Putamen (tissue), 1 donor: ENCODE measurements at places on chromosomes 16 and 17.

DNA sequence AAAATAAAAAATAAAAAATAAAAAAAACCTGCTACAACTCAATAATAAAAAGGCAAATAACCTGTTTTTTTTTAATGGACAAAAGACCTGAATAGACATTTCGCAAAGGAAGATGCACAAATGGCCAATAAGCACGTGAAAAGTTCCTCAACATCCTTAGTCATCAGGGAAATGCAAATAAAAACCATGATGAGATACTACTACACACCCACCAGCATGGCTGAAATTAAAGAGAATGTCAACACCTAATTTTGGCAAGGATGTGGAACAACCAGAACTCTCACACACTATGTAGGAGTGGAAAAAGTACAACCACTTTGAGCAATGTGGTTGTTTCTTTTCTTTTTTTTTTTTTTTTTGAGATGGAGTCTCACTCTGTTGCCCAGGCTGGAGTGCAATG is 24.6 kb downstream of the COG7 start:
- no peak for DNase-seq

GRCh38 chr17:50274142-50274896 is at the start of gene TMEM92:
Gene TMEM92 (plus strand): TSS chr17:50274466. CDS start chr17:50274502, 36 bp downstream.
- no peak for DNase-seq

- no peak for DNase-seq
Measured at GRCh38 chr16:70754851-70755600, 45.9 kb downstream of the VAC14 start.

- no peak for DNase-seq
Measured at GRCh38 chr17:65183736-65184135, 46.6 kb downstream of the RGS9 start.

GRCh38 chr17:67442787-67443624 is 65.9 kb downstream of the PITPNC1 start:
- no peak for DNase-seq

DNA sequence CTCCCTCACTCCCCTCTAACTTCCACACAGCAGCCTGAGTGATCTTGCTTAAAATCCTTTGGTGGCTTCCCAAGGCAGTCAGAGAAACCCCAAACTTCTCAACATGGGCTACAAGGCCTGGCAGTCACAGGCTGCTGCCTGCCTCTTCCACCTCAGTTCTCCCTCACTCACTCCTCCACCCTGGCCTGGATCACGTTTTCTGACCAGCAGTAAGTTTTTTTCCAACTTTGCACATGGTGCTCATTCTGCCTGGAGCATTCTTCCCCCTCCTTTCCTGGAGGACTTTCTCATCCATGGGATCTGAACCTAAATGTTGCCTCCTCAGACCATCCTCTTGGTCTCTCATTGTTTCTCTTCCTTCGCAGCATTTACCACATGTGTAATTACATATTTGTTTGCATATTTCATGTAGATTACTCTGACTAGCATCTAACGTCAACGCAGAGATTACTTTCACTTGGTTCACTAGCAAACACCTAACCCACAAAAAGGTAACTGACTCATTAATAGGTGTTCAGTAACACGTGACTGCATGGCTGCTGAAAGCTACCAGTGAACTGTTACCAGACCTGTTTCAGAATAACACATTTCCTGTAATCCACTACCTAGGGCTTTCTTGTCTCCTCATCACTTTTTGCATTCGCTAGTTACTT is 17.1 kb downstream of the GNA13 start:
- no peak for DNase-seq

DNA sequence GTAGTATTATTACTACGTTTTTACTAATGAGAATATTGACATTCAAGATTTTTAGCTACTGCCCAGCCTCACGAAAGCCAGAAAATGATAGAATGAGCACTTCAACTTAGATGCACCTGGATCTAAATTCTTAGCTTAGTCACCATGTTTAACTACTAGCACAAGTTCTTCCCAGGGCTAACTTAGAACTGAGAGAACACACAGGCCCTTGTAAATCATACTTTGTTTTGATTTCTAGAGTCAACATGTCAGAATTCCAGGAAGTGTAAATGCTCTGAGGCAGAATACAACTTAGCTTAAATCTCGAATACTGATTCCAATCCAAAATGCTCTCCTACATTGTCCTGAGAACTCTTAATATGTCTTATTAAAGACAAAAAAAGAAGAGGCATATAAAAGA is 6.8 kb upstream of the ACSM1 start:
- no peak for DNase-seq

- DNase-seq, result no peak
Measured at GRCh38 chr16:74577882-74578366, 29.0 kb downstream of the GLG1 start.

DNA sequence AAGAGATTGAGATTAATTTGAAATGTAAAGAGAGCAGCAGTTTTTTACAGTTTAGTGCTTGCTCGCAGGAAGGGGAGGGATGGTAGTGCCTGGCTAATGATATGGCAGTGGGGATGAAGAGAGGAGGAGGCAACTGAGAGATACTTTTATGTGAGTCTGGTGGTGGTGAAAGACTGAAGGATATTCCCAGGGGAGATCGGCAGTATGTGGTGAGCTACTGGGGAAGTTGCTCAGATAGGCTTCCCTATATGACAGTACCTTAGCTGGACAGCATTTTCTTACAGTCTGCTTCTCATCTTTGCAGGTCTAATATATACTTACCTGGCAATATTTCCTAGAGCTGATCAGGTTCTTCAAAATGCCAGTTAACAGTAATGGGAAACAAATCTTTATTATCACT is 8.6 kb downstream of the CEP95 start:
- no peak for DNase-seq

DNA sequence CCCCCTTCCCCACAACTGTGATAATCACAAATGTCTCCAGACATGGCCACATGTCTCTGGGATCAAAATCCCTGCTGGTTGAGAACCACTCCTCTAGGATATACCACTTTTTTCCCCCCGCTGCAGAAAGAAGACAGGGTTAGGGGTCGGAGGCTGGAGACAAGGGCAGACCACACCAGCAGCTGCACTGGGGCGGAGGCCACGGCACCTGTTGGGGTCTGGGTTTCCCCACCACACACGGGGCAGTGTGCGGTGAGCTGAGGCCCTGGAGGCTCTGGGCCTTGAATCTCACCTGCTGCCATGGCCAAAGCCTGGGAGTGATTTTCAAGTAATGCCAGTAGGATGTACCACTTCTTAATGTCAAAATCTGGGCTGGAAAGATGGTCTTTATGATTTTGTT is 320.5 kb downstream of the SNX29 start:
- no peak for DNase-seq

DNA sequence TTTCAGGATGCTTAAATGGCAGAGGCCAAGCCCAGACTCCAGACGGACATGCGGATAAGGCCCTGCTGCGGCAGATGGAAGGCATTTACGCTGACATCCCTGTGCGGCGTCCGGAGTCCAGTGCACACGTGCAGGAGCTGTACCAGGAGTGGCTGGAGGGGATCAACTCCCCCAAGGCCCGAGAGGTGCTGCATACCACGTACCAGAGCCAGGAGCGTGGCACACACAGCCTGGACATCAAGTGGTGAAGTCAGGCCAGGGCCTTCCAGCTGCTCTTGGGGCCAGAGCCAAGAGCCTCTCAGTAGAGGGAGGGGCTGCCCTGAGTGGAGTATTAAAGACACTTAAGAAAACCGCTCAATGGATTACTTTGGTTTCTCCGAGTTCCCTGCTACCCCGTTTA is 29.4 kb downstream of the NARF start:
- DNase-seq, result no peak

DNA sequence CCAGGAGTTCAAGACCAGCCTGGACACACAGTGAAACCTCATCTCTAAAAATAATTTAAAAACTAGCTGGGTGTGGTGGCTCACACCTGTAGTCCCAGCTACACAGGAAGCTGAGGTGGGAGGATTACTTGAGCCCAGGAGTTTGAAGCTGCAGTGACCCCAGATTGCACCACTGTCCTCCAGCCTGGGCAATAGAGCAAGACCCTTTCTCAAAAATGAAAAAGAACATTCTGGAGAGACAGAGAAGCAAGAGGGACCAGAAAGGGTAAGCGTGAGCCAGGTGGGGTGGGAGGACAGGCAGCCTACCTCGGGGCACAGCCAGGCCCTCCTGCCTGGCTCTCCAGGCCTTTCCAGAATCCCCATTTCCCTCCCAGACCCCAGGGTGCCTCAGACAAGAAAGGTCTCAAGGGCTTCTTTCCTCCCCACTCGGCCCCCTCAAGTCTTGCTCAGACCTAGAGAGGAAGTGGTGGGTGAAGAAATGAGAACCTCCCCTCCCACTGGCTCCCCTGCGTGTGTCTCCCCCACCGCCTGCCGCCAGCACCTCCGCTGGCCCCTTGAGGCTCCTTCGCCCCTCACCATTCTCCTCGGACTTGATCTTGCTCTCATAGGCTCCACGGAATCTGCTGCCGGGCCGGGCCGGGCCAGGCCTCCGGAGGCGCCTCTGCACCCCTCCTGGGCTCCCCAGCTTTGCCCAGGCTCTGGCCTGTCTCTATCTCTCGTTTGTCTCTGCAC is 503 bp downstream of the C16orf54 start:
- no peak for DNase-seq

DNA sequence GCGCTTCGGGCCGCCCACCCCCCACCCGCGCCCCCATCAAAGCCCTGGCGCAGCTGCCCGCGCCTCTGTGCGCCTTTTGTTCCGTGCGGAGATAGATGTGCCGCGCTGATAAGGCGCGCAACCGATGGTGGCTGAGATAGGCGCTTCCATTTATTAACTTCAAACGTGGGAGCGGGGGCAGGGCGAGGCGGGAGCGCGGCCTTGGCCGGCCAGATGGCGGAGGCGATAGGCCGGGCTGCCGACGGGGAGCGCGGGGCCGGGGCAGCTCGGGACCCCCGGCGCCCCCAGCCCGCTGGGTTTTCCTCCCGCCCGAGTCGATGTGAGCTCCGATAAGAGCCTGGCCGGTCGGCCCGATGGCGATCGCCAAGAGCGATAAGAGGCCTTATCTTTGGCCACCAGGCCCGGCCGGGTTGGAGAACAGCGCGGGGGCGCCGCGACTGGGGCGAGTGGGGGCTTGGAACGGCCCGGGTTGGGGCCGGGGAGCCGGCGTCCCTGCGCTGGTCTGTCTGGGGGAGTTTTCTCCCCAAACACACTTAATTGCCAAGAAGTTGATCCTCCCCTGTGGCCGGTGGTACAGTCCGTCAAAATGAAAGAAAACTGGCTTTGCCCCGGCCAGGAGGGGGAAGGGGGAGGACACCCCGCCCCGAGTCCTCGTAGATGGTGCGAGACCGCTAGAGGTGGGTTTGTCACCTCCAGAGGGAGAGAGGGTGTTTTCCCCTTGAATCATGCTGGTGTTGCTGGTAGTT is 2.7 kb downstream of the ZFPM1 start:
- no peak for DNase-seq

DNA sequence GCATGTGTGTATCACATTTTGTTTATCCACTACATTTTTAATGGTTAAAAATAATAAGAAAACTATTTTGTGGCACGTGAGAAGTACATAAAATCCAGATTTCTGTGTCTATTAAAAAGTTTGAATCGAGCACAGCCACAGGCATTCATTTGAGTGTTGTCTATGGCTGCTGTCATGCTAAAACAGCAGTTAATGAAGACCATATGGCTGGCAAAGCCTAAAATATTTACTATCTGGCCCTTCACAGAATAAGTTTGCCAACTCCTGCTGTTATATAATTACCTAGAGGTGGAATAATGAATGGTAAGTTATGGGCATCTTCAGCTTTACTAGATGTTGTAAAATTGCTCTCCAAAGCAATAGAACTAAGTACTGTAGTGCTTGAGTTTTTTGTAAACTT is 30.5 kb downstream of the TMEM98 start:
- DNase-seq, result no peak

- peak; percentile 28 for DNase-seq
Measured at GRCh38 chr17:41812381-41813151, at the start of gene FKBP10. Gene FKBP10 (plus strand): TSS chr17:41813004. CDS start chr17:41813035, 31 bp downstream.

GRCh38 chr16:72612256-72612655 is 435.7 kb downstream of the ZFHX3 start:
- no peak for DNase-seq

DNA sequence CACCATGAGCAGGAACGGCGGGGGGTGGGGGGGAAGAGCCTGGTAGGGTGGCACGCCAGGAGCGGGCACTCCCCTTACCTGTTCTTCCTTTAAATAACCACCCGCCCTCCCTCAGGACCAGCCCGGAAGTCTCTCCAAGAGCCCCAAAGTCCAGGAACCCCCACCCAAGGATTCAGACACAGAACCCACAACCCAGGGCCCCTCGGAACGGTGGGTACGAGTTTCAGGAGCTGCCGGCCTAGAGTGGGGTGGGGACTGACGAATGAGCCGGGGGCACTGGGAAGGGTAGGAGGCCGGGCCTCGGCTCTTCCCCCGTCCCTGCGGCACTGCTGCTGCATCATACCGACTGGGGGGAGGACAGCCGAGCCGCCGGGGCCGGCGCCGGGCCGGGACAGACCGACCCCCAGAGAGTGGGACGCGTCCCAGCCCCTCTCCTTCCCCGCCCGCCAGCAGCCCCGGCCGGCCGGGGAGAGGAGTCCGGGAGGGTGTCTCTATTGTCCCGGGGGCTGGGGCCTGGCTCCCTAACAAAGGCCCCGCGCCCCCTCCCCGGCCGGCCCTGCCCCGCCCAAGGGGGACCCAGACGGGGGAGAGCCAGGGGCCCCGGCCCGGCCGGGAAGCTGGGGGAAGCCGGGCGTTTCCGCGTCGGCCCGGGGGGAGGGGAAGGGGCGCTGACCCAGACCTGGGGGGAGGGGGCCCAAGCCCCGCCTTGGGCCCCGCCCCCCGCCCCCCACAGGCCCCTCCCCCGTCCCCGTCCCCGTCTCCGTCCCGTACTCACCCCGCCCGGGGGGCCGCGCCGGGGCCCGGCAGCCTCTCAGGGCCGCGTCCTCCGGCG is 747 bp downstream of the ATXN7L3 start:
- DNase-seq, result no peak

DNA sequence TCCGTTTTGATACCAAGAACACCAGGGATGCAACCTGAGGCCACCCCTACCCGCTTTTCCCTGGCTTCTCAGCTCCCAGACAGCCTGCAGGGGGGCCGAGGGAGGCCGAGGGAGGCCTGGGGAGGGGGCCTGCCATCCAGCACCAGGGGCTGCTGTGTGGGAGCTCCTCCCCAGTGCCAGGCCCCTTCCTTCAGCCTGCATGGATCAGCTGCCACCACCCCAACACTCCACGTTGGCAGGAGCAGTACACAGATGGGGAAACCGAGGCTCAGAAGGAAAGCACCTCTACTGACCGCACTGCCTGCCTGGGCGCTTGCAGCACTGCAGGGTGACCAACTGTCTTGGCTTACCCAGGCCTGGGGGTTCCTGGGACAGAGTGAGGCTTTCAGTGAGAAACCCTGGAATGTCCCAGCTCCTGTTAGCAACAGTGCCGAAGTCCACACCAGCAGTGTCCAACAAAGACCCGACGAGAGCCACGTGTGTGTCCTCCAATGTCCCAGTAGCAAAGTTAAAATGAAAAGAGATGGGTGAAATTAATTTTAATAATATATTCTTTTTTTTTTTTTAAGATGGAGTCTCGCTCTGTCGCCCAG is 5.3 kb upstream of the OSGIN1 start:
- no peak for DNase-seq

DNA sequence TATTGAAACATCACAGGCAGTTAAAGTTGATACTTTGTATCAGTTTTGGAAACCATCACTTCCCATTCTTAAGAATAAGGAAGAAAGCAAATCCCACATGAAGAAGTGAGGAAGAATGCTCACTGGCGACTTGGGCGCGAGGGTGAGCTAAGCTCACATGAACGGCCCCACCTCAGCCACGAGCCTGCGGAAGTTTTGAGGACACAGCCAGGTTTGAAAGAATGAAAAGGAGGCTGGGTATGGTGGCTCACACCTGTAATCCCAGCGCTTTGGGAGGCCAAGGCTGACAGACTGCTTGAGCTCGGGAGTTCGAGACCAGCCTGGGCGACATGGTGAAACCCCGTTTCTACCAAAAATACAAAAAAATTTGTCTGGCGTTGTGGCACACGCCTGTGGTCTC is 110.3 kb upstream of the CHMP6 start:
- no peak for DNase-seq
